Stimulated activated CD8-positive, alpha-beta memory T cell treated with anti-CD3 and anti-CD28 coated beads, Interleukin-4, amount 100 ng/mL, for 24 hours (primary cell): ENCODE measurements at places on chromosomes 7 and 10.

- no peak for DNase-seq
Measured at GRCh38 chr10:21530641-21531040, 3.4 kb upstream of the MLLT10 start.

DNA sequence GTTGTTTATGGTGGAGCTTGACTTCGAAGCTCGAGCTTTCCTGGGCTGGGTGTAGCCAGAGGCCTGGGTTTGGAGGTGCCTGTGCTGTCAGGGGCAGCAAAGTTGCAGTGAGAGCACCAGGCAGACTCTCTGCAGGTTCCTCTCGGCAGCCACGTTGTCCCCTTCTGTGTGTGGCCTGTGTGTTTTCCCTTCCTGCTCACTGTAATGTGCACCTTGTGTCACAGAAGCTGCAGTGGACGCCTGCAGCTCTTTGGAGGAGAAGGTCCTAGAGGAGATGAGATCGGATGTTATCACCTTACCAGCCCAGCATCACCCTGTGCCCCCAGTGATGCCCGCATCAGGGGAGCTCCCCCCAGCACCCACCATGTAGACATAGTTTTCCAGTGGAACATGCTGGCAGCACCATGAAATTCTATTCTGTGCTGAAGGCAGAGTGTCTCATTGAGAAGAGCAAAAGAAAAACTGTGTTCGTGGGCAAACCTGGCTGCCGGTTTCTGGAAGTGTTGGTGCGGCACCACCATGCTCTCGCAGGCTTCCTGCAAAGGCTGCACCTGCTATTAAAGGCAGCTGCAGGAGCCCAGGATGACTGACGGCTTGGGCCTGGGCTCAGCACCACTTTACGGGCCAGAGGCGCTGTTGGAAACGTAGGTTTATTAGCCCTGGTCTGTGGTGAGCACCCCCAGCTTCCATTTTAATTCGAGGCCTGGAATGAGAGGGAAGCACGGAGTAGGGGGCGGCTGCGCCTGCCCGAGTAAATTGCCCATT is 609.8 kb upstream of the FOXK1 start:
- DNase-seq: no peak

DNA sequence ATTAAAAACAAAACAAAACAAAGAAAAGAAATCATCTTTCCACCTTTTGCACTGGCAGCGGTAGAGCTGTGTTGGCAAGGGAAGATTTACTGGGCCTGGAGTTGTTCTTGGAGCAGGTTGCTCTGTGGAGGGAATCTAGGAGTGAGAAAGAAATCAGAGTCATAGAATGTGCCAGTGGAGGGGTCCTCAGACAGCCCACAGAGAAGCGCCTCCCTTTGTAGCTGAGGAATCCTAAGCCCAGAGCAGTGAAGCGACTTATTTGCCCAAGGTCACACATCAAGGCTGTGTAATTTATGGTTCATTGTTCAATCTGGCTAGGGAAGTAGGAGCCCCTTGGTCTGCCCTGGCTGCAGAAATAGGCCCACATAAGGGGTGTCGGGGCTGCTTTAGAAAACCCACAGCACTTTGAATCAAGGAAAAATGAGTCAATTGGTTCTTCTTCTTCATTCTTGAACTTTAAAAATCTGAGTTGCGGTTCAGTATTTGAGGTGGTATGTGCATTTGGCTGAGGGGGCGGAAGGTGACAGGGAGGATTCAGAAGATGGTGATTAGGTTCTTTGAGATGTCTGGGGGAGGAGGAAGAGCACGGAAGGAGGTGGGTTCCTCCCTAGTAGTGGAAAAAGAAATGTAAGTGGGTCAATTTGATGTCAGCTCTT is 253.7 kb downstream of the PTEN start:
- DNase-seq: peak; percentile 50

- DNase-seq: no peak
Measured at GRCh38 chr10:89080660-89081059, 90.1 kb downstream of the FAS start.

GRCh38 chr10:34698248-34698831 is 116.8 kb downstream of the PARD3 start:
- no peak for DNase-seq

- no peak for DNase-seq
Measured at GRCh38 chr10:108003061-108003460, 838.6 kb upstream of the SORCS1 start.
